Right ventricle myocardium superior (tissue), 1 donor: ENCODE measurements at places on chromosomes 5 and 9. TPM values are rescaled to one million over a fixed set of nuclear protein-coding genes. Genes with fewer than 3 reads are reported as not detected.

CAMK4 gene
- total RNA-seq = 0.16 TPM

ALDOB gene
- 0.56 TPM for total RNA-seq

GRCh38 chr9:97695995-97696802, 941 bp downstream of the XPA start:
- DNase-seq = no peak

DNA sequence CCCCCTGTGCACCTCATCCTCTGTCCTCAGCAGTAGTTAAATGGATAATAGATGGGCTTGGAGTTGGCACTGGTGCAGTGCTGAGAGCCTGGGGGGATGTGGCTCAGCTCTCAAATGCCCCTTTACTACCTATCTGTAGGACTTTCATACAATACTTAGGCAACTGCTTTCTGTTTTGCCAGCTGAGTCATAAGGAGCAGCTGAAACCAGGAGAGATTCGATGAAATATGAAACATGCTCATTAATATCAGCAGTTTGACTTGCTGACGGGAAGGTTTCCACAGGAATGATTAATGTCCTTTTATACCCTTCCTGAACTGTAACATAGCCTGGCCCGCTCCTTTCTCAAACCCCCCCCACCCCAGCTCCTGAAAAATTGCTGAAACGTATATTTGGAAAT, 142.6 kb downstream of the SAXO1 start:
- no peak for DNase-seq

DNA sequence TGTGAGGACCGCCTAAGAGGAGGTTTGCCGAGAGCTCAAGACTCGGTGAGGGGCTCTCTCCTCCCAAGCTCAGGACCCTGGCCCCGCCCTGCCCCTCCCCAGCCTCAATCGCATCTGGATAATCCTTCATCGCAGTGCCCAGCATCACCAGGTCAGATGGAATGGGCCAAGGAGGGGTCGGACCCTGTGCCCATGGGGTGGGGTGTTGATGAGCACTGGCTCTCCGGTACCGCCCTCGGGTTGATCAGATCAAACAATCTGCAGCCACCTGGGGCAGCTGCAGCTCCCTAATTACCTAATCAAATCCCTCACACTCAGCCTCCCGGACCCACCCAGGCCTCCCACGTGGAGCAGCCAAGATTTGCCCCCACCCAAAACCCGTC, 24.4 kb upstream of the TDRD7 start:
- DNase-seq = no peak

DNA sequence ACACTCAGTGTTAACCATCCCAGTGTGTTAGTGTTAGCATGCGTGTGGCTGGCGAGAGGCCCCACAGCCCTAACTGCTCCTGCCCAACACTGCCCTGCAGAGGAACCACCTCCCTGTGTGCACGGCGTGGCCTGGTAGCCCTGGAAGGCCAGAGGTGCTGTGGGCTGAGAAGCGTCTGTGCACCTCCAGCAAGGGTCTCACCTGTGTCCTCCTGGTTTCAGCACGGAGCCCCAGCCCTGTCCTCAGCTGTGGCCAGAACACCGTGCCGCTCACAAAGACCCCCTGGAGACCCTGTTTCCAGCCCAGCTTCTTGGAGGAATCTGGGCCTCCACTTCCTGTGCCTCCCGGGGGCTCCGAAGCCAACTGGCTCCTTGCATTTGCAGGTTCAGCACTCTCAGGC, 56.1 kb upstream of the NRARP start:
- no peak for DNase-seq

DNA sequence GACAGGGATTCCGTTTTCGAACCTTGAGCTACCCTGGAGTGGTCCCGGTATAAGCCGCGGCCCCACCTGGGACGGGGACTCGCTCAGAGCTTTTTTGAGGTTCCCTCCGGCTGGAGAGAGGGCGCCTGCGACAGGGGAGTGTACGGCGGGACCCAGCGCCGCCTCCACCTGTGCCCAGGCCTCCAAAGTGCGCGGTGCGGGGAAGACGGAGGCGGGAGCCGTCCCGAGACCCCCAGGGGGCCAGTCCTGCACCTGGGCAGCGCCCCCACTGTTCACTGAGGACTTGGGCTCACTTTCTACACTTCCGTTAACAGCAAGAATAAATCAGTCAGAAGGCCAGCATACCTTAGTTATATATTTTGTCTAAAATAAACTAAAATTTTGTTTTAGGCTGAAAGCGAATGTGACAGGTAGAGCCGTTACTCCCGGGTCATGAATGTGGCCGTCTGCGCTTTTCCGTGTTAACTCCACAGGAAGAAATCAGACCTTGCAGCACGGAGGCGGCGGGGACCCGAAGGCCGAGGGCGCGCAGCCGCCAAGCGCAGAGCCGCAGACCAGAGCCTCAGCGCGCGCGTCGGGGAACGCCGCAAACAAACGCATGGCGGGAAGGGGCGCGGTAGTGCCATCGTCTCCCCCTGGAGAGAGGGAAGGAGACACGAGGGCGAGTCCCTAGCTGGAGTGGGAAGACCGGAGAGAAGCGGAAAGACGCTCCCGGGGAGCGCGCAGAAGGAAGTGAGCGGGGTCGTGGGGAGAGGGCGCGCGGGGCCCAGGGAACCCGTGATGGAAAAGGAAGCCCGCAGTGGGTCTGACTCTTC, 14.1 kb downstream of the TRIM7 start:
- DNase-seq = peak; percentile 72

DNA sequence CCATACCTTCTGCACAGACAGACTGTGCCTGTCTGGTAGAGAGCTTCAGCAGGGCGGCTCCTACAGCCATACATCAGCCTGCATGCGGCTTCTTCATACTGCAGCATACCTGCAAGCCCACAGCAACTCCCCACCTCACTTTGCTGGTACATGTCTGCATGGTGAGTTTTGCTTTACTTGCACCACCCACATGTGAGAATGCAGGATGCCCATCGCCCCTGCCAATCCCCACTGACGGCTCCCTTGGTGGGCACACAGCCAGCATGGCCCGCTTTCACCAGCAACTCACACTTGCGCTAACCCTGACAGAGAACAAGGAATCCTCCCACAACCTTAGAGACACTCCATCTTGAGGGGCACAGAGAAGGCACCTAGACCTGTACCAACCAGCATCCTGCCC, 114.9 kb downstream of the DTWD2 start:
- DNase-seq = no peak

DNA sequence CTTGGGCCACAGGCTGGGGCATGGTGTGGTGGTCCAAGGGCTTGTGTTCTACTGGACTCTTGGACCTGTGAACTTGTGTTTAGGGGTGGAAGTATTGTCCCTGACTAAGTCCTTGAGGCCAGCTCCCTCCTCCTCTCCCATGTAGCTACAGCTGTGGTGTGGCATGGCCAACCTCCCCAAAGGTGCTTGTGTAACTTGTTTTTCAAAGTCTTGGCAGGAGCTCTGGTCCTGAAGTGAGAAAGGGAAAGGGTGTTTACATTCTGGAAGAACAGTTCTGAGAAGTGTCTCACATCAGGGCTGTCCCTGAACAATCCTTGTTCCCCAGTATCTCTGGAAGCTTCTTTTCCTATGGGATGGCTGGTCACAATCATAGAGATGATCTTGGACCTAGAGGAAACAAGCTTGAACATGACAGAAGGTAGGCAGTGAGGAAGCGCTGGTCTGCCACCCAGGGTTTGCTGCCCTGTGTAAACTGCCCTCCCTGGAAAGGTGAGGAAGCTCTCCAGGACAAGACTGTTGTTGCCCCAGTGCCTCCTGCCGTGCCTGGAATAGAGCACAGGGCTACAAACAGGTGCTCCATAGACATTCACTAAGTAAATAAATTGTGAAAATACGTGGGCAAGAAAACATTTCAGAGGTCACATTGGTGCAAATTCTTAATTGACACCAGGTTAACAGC, 64.6 kb upstream of the KLF9 start:
- no peak for DNase-seq

DNA sequence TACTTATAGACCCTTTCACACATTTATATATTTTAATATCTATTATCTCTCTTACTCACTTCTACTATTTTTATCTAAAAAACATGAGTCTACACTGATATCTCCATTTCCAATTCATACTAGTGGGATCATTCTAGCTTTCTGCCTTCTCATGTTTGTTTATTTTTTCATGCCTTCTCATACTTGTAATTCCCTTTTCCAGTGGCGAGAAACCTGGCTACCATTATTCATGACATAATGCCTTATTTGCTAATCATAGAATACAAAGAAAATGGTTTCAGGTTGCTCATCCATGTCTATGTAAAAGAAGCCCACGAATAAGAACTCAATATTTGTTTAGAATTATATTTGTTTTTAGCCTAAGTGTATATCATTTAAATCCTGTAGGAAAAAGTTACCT, 232.7 kb upstream of the ACTBL2 start:
- no peak for DNase-seq
